ENCODE measurements at places on chromosomes 4 and X.

DNA sequence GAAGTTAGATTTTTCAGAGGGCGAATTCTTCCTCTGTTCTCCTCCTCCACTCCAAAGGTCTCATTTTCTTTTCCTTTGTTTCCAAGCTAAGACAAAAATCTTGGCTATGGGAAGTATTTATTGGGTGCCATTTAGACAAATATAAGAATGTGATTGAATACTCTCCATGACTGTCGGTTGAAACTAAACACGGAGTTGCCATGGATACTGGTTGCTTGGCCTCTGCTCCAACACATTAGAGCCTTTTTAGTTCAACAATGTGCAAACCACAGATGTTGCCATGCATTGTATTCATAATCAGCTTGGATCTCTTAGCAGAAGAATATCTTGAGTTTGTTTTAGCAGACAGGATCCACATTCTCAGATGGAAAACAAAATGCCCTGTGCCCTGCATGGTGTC, 366.5 kb upstream of the LCORL start:
- DNase-seq = no peak

DNA sequence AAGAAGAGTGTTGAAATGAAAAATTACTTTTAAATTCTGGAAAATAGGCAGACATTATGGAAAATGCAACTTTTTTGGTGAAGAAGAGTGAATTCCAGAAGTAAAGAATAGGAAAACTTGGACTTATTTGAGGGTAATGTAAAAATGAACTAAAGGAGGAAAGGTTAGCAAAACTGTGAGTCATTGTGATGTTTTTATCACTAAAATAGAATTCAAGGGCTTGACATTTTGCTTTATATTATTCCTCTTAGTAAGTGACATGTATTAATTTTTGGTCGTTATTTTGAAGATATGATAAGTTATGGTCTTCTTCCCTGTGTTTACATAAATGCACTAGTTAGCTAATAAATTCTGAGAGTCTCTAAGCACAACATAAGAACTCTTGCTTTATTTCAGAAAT, 390.9 kb downstream of the FAT4 start:
- no peak for DNase-seq

DNA sequence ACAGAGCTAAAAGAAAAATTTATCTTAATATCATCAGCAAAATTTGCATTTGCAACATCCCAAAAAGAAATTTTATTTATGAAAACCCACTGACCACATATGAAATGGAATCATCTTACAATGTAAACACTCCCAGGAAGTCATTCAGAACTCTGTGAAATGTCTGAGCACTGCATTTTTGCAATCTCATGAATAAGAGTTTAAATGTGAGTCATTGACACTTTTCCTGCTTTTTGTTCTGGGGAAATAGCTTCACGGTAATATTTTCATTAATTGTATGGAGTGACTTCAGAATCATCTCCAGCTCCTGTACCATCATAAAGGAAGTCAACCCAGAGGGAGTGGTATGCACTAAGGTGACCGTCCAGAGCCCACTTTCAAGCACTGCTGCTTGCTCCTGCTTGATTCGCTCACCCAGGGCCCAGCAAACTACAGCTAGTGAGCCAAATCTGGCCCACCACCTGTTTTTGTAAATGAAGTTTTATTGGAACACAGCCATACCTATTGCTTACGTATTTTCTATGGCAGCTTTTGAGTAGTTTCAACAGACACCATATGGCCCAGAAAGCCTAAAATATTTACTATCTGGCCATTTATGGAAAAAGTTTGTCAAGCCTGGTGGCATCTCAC, 17.2 kb downstream of the EDNRA start:
- DNase-seq = no peak

- DNase-seq = no peak
Measured at GRCh38 chrX:54496517-54496852, 451 bp upstream of the FGD1 start.

DNA sequence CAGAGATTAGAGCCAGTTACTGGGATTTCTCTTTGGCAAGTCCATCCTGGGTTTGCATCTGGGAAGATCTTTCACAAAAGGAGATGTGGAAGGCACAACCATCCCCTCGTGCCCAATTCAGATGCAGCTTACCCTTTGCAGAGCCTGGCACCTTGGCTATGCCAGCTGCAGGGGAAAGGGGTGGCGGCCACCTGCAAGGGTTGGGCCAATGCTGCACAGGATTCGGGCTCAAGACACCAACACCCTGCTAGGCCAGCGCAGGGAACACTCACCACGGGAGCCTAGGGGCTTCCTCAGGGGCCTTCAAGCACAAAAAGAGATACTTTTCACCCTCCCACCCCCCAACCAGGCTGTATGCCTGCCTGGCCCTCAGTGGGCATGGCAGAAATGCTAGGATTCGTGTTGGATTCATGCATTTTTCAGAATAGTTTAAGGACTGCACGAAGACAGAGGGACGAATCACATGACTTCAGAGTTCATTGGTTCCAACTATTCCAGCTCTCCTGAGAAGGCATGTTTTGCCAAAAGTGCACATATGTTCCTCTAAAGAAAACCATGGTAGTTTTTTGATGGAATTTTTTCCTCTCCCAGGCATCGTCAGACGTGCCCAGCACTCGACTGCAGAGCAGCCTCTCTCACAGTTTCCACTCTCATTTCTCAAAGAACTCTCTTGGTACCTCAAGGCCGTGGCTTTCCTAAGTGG, 94.4 kb downstream of the PHKA2 start:
- DNase-seq = no peak

- no peak for DNase-seq
Measured at GRCh38 chrX:55088795-55089489, at the start of gene PAGE2. PAGE2 (plus strand) TSS chrX:55089018; CDS start chrX:55090021, 1,003 bp downstream.

DNA sequence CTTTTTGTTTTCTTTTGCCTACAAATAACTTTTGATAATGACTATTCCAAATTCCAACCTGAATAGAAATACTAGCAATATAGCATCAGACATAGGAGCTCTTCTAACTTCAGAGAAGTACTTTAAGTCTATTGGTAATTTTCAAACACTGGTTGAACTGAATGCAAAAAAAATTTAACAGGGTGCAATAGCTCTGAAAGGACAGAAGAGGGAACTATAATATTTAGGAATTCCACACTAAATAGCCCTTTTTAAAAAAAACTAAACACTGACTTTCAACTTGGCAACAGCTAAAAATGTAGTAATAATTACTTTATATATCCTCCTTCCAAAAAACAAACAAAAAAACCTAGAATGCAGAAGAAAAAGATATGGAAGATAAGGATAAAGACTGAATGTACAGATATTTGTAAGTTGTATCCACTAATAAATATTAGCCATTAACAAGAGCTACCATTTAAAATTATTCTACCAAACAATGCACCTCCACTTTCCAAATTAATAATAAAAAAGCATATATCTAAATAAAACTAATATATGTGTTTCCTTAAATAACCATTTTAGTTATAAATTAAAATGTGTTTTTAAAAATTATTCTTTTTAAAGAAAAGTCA, 81.4 kb downstream of the FBXW7 start:
- no peak for DNase-seq
